ENCODE measurements at places on chromosomes 4 and X.

- DNase-seq = no peak
Observed at GRCh38 chr4:123767806-123768205, 371.2 kb downstream of the SPRY1 start.

- DNase-seq = no peak
Observed at GRCh38 chr4:152045807-152046571, 285.2 kb upstream of the GATB start.

- peak; percentile 62 for DNase-seq
Observed at GRCh38 chrX:49190821-49191573, 4.8 kb upstream of the PRICKLE3 start.

- DNase-seq = no peak
Observed at GRCh38 chrX:7420717-7421116, 272.8 kb upstream of the PUDP start.

DNA sequence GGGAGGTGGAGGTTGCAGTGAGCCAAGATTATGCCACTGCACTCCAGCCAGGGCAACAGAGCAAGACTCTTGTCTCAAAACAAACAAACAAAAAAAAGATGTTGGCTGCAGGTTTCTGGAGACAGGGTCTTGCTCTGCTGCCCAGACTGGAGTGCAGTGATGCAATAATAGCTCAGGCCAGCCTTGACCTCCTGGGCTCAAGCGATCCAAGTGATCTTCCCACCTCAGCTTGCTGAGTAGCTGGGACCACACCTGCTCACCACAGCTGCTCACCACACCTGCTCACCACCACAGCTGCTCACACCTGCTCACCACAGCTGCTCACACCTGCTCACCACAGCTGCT, 29.9 kb upstream of the CPLX1 start:
- no peak for DNase-seq

DNA sequence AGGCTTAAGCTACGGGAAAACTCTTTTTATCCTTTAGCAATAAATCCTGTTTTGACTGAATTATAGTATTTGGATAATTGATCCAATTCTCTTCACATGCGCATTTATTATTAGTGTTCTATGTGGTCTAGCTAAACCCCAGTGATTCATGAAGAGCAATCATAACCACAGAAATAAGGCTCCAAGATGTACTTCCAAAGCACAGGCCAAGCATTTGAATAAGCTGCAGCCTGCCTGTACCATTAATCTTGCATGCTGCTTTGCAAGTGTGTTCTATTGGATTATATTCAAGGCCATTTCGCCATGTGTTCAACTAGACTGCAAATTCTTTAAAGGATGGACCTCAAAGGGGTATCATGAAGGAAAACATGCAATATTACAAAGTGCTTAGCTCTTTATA, 385.2 kb upstream of the FAT1 start:
- no peak for DNase-seq

GRCh38 chr4:175833574-175834311, 21.7 kb upstream of the GPM6A start:
- DNase-seq = no peak

DNA sequence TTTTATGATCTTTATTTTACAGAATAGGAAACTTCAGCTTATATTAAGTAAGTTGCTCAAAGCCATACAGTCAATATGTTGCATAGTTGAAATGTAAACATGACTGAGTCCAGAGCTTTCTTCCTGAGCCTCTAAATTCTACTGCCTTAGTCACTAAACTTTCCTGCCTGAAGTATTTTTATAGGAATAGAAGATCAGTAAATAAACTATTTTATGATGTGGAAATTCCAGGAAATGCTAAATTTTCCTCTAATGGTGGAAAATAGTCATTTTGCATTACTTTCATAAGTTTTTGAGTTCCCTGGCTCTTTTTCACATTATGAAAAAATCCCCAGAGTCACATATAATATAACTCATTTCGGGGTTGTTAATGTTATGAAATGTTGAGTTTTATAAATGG, 182.8 kb downstream of the BANK1 start:
- DNase-seq = no peak

DNA sequence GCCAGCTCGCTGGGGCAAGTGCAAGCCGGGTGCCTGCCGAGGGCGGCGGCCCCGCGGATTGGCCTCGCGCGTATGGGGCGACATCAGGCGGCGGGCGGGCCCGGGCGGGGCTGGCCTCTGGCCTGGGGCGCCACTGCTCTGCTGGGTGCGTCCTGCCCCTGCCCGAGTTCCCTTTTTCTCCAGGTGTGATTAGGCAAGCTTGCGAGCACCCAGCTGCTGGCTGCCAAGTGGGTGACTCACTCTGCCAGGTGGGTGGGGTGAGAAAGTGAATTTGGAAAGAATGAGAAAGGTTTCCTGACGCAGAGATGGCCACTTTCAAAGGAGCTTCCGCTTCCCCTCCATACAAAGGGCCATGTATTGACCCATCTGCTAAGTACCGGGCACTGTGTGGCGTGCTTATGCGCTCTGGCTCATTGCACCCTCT, 32.5 kb downstream of the FGFBP1 start:
- DNase-seq = no peak

- no peak for DNase-seq
Observed at GRCh38 chr4:113446019-113446418, 315.5 kb downstream of the CAMK2D start.

DNA sequence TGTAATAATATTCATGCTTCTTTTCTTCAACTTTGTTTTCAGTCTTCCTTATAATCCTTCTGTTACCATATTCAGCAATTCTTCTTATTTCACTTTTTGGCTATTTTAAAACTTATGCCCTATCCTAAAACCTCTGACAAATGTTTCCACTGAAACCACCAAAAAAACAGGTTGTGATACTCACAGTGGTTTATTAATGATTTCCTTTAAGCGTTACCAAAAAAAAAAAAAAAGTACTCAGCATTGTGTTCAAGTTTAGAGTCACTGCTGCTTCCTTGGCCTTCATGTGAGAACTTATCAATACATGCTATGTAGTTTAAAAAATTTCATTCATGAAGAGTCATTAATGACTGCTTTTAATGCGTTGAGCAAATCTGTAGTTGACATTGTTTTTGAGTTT, 35.4 kb upstream of the UGT2A3 start:
- no peak for DNase-seq

DNA sequence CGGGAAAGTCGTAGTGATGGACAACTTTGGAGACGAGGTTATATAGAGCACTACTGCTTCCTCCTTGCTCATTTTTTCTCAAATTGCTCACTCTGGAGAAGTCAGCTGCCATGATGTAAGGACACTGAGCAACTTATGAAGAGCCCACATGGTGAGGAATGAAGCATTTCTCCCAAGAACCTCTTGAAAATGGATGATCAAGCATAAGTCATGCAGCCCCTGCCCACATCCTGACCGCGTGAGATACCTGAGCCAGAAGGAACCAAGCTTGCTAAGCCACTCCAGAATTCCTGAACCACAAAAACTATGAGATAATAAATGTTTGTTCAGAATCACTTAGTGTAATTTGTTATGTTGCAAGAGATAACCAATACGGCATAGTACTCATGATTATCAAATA, 42.8 kb downstream of the PDE5A start:
- DNase-seq = no peak

- DNase-seq = no peak
Observed at GRCh38 chr4:83785891-83786290, 250.0 kb downstream of the GPAT3 start.

DNA sequence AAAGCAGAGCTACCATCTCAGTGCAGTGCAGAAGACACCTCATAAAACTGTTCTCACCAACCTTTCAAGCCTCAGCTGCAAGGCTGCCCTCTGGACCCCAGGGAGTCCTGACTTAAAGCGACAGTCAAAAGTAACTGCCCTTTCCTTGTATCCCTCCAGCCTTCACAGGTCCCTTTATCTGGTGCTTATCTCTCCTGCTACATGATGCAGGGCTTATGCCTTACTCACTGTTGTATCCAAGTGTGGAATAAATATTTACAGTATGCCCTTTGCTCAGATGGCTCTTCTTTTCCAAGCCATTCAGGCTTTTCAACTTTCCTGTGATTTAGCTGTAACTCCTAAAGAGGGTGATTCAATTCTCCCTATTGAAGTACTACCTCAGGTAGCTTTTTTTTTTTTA, 92.6 kb downstream of the KDR start:
- no peak for DNase-seq

GRCh38 chrX:152451731-152451980, 541 bp upstream of the GABRA3 start:
- no peak for DNase-seq

DNA sequence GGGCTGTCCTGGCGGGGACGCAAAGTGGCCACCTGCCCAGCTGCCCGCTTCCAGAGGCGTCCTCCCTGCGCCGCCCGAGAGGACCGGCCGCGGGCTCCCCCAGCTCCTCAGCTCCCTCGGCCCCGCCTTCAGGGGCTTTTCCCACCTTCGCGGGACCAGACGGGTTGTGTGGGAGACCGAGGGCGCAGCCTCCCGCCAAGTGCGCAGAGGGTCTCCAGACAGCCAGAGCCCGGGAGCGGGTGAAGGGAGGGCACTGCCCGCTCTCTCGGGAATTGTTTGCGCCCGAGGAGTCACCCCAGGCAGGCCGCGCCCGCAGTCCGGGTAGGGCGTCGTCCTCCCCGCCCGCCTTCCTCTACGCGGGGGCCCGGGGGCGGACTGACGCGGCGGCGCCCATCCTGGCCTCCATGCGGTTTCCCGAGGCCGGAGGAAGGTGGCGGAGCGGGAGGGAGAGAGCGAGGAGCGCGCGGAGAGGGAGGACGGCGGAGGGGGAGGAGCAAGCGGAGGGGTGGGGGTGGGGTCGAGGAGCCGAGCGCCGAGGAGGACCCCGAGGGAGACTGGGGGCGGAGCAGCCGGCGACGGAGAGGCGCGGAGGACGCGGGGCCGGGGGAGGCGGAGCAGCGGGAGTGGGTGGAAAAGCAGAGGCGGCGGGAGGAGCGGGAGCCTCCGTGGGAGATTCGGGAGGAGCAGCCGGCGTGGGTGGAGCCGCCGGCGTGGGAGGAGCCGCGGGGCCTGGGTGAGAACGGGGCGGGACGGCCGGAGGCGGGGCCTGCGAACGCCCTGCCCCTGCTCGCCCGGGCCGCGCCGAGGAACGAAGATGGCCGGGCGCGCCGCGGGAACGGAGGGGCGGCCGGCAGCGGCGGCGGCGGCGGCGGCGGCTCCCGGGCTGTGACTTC, 47.5 kb downstream of the CLDN34 start:
- DNase-seq = peak; percentile 48

DNA sequence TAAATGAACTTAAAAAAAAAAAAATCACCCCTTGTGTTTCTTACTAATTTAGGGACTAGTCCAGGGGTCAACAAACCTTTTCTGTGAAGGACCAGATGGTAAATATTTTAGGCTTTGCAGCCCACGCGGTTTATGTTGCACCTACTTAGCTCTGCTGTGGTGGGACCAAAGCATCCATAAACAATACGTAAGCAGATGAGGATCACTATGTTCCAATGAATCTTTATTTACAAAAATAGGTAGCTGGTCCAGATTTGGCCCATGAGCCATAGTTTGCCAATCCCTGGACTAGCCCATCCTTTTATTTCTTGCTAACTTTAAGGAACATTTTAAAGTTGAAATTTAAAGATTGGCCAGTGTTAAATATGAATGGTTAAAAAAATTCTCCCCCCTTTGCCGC, 95.3 kb downstream of the AFF1 start:
- DNase-seq = no peak

Data from GM18507 (cell line).